ENCODE measurements at places on chromosomes 4 and X.

- DNase-seq, result no peak
These were observed 365.4 kb downstream of the DHRSX start for GRCh38 chrX:2135421-2135820.

GRCh38 chr4:108129196-108129595, 39.5 kb downstream of the LEF1 start:
- no peak for DNase-seq

- no peak for DNase-seq
These were observed 517.5 kb upstream of the GRIA3 start for GRCh38 chrX:122666601-122667000.

DNA sequence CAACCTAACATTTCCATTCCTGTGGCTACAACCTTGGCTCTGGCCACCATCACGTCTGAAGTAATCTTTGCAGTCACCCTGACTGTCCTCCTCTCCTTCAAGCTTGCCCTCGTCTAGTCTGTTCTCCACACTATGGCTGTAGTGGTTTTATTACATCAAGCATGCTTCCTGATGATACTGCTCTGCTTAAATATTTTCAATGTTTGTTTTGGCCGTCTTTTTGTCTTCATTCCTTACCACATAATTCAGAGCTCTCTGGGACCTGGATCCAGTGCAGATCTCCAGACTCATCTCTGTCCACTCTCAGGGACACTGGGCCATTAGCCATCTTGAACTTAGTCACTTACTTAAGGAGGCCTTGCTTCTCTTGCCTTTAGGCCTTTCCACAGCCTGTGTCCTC, 27.7 kb upstream of the FREM3 start:
- no peak for DNase-seq

DNA sequence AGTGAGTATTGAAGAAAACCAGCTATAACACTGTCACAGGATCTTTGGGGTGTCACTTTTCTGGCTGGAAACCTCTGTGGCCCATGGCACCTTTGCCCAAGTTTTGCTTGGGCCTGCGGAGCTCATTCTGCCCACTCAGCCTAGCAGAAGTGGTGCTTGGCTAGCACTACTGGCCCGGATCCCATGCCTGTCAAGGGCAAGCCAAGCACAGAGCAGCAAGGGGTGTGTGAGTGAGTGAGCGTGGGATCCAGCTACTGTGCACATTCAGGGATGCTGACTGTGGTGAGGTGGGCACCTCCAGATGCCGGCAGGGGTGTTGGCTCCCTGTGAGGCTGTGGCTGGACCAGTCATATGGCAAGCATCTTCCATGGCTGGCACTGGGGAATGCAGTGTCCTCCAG, 55.4 kb upstream of the RASGEF1B start:
- no peak for DNase-seq

DNA sequence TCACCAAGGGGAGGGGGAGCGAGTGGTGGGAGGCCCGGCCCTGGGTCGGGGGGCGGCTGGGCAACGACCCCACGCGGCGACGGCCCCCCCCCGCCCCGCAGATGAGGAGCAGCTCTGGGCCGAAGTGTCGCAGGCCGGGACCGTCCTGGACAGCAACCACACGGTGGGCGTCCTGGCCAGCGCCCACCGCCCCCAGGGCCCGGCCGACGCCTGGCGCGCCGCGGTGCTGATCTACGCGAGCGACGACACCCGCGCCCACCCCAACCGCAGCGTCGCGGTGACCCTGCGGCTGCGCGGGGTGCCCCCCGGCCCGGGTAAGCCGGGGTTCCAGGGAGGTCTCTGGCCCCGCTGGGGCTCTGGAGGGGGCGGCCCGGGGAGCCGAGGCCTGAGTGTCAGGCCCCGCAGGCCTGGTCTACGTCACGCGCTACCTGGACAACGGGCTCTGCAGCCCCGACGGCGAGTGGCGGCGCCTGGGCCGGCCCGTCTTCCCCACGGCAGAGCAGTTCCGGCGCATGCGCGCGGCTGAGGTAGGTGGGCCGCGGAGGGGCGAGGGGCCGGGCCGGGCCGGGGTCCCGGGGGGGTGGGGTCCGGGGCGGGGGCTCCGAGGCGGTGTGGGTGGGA, 8.7 kb upstream of the FGFRL1 start:
- no peak for DNase-seq

GRCh38 chr4:155587766-155588165, 78.9 kb upstream of the GUCY1A1 start:
- no peak for DNase-seq

DNA sequence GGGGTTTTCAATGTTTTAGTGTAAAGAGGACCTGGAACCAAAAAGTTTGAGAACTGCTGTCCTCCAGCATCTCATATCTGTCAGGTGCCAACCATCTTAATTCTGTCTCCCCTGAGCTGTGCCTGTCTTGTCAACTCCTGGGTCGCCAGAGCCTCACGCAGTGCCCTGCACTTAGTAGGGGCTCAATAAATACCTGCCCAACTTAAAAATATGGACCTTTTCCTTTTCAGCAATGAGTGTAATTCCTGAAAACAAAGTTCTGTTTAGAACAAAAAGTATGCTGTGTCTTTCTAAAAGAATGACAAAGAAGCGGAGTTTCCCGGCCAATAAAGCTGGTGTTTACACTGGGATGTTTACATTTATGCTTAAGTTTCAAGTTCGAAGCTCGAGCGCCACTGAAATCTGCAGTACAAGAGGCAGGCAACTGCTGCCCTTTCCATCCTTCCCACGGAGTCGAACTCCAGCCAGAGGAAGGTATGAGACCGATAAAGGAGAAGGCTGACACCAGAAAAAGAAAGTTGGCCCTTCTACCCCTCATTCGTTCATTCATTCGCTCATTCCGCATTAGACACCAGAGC, 1.1 kb upstream of the HTATSF1 start:
- peak; percentile 15 for DNase-seq

DNA sequence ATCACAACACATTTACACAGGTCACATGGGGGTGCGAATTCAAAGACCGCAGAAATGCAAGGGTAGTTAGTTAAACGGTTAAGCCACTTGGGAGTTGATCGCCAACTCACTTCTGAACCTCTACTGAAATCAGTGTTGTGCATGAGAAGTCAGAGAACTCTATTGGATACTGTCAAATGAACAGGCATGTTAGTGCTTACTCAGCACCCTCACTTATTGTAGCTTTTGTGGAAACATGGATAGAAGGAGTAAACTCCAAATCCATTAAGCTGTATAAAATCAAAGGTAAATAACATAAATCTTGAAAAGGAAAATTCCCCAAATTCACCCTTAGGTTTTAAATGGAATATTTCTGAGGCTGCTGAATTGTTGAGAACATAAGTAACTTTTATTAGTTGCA, 17.5 kb upstream of the ANXA10 start:
- no peak for DNase-seq
